ENCODE measurements at places on chromosomes 1 and 21.
A peak's percentile ranks its signal among the peaks of the same experiment; 100 is the strongest.

DNA sequence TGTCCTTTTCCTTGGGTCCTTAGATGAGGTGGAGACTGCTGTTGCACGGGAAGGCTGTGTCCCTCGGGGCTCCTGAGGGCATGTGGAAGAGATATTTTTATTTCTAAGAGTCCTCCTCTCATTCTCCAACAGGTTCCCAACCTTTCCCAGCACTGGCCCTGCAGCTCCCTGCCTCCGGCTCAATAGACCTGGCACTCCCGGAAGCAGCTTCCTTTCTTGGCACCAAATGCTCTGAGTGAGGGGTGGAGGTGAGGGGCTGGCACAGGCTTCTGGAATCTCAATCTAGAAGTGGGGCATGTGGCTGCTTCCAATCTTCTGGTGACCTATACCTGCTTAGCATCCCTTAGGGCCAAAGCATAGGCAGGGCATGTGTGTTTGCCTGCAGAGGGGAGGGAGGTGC is 4.5 kb downstream of the ETV3L start:
- H3K27ac ChIP-seq, result no peak overlapping the region
- H3K36me3 ChIP-seq, result no peaks in the 10 kb centered on the region
- H3K27me3 ChIP-seq, result no peaks in the 10 kb centered on the region
- H3K4me1 ChIP-seq, result no peaks in the 10 kb centered on the region

DNA sequence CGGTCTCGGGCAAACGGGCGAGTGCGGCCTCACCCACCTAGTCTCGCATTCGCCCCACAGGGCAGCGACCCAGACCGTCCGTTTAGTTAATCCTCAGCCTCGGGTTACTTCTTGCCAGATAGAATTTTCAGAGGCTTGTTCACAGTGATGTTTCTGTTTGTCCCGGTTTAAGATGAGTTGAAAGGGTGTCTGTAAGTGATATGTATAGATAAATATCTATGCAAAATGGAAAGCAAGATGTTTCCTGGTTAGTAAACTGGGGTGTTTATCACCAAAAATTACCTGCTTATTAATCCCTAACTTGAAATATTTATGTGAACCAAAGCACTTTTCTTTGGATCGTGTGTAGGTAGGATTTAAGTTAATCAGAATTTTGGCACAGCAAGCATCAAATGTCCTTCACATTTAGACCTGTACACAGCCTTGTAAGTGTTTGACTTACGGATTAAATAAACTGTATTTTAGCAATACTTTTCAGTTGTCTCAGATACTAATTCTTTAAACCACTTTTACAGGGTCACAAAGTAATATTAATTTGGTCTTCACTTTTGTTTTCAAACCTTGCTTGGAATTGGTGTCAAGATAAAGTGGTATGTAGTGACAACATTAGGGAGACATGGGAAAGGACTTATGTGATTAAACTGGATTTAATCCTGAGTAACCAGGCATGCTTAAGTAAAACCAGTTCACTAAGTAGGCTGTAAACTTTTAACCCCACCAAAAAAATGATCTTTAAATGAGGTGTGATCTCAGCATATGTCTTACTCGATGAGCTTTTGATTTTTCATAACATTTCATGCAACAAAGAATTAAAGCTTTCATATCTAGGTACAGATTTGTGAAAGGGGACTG is 914 bp downstream of the ZNF326 start:
- peaks cover 34% of the 10 kb centered on the region for H3K4me1 ChIP-seq
- H3K4me3 ChIP-seq, result peak overlapping the region; percentile 84
- no peak for DNase-seq
- no peaks in the 10 kb centered on the region for H3K27me3 ChIP-seq
- peak overlapping the region; percentile 97 for H3K27ac ChIP-seq

DNA sequence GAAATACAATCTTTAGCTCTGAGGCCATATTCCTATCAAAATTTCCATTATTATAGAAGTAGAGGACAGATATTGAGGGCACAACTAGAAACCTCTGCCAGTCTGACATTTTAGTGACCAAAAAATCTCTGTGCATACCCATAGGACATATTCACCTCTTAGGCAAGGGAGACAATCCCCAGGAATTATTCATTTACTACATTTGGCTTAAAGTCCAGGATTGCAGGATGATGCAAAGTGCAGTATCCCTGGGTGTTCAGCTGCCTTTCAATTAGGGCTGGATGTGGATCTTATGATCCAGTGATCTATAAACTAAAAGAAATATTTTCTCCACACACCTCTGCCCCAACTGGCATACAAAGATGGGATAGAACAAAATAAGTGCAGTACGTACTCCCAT is 50.9 kb downstream of the PTGS2 start:
- peaks cover 7% of the 10 kb centered on the region for H3K4me1 ChIP-seq
- no peaks in the 10 kb centered on the region for H3K27me3 ChIP-seq
- no peak overlapping the region for H3K4me3 ChIP-seq

DNA sequence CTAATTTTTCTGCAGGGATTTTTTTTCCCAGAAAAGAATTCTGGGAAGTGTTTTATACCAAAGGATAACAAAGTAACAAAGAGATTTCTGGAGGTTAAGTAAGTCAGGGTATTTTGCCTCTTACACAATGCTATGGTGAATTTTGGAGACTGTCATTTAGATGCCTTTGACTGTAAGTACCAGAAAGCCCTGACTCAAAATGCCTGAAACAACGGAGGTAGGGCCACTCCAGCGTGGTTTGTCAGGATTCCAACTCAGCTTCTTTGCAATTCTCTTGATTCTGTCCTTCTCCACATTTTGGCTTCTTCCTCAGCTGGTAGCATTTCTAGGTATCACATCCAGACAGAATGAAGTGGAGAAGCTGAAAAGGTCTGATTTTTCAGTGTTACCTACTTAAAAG is 106.5 kb downstream of the UCHL5 start:
- H3K36me3 ChIP-seq, result peaks cover 4% of the 10 kb centered on the region
- no peak overlapping the region for H3K27ac ChIP-seq
- no peaks in the 10 kb centered on the region for H3K27me3 ChIP-seq

DNA sequence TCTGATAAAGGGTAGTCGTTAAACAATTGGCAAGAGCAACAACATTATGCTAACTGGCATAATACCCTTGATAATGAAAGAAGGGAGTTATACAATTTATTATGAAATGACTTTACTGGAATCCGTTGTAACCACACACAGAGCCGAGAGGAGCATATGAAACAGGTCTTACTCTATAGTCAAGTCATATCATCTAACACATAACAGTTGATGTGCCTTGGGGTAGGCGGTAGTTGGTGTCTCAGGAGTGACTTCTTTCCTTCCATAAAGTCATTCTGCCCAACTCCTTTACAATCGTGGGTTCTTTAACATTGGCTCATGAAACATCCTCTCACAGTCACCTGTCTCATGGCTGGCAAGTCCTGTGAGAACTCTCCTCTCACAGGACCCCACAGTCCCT is 225.2 kb downstream of the LTN1 start:
- no peaks in the 10 kb centered on the region for H3K27me3 ChIP-seq
- H3K27ac ChIP-seq, result no peak overlapping the region
- H3K4me1 ChIP-seq, result peaks cover 29% of the 10 kb centered on the region

GRCh38 chr1:10648689-10649516 is 147.5 kb downstream of the CASZ1 start:
- H3K27me3 ChIP-seq, result peaks cover 11% of the 10 kb centered on the region
- peak; percentile 49 for DNase-seq
- no peak overlapping the region for H3K27ac ChIP-seq
- H3K4me3 ChIP-seq, result no peak overlapping the region

DNA sequence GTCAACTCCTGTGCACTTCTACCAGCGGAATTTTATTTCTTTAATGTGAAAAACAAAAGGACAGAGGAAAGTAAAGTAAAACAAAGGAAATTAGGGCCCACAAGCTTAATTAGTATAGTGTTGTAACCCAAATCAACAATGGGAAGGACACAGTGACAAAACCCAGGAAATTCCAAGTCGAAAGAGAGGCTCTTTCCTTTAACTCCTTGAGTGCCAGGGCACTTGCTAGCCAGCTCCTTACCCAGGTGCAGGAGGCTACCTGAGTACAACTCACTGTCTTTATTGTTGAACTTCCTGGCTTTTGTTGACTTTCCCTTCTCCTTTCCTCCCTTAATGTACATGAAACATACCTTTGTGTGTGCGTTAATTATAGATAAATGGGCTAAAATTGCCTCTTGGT is 55.0 kb downstream of the PEX14 start:
- H3K4me1 ChIP-seq, result peaks cover 21% of the 10 kb centered on the region
- no peaks in the 10 kb centered on the region for H3K36me3 ChIP-seq
- H3K4me3 ChIP-seq, result no peak overlapping the region
- DNase-seq, result no peak

DNA sequence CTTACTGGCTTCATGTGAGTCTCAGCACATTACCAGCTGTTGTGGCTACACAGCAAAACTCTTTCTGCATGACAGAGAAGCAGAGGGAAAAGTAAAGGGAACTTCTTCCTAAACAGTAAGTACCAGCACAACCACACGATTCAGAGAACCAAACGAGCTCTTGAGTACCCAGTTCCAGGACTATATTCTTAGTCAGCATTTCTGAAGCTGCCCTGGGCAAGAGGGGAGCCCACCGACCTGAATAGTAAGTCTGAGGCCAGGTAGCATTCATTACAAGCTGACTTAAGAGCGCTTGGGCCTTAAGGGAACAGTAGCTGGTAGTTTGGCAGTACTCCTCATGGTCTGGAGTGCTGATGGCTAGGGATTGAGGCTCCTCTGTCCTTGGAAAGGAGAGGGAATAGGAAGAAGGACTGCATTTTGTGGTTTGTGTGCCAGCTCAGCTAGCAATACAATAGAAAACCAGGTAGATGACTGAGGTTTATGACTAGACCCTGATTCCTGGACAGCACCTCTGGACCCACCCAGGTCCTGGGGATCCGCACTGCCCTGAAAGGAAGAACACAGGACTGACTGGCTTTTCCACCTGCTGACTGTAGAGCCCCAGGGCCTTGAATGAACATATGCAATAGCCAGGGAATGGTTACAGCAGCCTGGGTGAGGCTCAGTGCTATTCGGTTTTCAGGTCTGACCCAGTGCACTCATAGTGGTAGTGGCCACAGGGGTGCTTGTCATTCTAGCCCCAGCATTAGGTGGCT is 396.8 kb upstream of the PRMT6 start:
- DNase-seq, result no peak
- H3K4me1 ChIP-seq, result no peaks in the 10 kb centered on the region
- no peak overlapping the region for H3K27ac ChIP-seq
